ENCODE measurements at places on chromosomes 2 and 18.

DNA sequence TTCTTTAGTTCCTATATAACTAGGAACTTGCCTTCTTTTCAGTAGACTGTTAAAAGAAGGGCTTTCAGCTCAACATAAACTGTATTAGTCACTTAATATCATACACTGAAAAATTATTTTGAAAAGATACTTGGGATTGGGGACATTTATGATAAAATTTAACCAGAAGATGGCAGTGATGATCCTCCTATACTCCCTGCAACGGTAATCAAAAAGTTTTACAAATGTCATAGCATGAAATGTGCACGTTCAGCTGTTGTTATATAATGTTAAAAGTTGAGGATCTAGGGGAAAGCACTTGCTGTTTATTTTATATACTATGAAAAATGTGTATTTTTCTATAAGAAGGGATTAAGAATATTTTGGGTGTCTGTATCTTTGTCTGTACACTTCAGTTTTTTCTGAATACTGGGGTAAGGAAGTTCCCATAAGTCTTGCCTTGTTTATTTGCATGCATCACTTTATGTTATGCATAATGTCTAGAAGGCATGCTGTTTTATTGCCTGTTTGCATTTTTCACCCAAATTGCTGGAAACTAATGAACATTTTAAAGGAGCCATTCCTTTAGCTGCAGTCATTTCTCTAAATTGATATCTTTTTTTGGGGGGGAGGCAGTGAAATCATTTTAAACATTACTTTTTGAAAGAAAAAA lies 19.0 kb downstream of the DYNC1I2 start:
- no peak for DNase-seq

GRCh38 chr2:201180010-201180409 lies 2.9 kb upstream of the CASP10 start:
- no peak for DNase-seq

GRCh38 chr2:201953396-201953795 lies 80.3 kb upstream of the FZD7 start:
- DNase-seq = no peak

- no peak for DNase-seq
Observed at GRCh38 chr2:233833345-233833744, 21.0 kb downstream of the HJURP start.

DNA sequence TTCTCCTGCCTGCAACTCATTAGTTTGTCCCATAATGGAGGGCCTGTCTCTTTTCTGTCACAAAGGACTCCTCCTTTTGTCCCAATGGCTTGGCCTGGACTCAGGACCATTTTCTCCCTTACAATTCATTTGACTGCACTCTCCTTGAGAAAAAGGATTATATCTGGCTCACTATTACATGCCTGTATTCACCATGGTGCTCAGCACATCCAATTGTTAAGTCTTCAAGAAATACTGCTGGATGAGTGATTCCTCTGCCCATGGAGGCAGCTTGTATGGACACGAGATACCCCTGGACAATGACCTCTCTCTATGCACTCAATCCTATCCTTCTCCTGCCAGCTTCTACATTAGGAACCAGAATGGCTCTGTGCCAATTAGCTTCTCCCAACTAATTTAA lies 47.0 kb downstream of the CHST9 start:
- no peak for DNase-seq

GRCh38 chr2:174717273-174717672 lies 47.0 kb downstream of the CHRNA1 start:
- DNase-seq = no peak

DNA sequence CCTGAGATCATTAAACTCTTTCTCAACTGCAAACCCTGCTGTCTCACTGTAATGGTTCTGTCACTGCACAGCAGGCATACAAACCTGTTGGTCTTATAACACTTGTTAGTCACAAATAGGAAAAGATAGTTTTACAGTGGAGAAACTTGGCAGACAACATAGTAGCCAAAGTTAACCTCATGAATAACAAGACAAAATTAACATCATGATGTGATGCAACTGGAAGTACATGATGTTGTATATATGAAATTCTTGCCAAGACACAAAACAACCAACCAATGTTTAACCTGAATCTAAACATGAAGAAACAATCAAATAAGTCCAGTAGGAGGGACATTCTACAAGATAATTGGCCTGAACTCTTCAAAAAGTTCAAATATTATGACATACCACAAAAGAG lies 189.3 kb downstream of the RNF152 start:
- DNase-seq = no peak

- DNase-seq = no peak
Observed at GRCh38 chr2:147543056-147543455, 301.8 kb upstream of the ACVR2A start.

DNA sequence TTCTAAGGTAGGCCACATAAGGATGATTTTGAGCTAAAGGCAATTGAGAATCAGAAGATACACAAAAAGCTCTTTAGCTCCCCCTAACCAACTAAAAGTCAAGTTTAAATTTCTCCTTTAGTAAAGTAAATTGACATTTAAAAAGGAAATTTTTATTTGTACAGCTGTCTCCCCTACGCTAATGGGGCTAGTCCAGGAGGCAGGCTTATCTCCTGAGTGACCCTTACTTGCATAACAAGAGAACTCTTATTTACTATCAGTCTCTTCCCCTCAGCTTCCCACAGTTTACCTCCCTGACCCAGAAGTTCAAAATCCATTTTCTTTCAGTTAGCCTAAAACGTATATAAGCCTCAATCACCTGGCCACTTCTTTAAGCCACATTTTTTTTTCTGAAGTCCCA lies 1002.8 kb upstream of the NRXN1 start:
- no peak for DNase-seq

GRCh38 chr18:56891870-56892269 lies 240.7 kb downstream of the WDR7 start:
- DNase-seq = no peak

GRCh38 chr18:58559427-58560186 lies 69.3 kb downstream of the ALPK2 start:
- DNase-seq = no peak

DNA sequence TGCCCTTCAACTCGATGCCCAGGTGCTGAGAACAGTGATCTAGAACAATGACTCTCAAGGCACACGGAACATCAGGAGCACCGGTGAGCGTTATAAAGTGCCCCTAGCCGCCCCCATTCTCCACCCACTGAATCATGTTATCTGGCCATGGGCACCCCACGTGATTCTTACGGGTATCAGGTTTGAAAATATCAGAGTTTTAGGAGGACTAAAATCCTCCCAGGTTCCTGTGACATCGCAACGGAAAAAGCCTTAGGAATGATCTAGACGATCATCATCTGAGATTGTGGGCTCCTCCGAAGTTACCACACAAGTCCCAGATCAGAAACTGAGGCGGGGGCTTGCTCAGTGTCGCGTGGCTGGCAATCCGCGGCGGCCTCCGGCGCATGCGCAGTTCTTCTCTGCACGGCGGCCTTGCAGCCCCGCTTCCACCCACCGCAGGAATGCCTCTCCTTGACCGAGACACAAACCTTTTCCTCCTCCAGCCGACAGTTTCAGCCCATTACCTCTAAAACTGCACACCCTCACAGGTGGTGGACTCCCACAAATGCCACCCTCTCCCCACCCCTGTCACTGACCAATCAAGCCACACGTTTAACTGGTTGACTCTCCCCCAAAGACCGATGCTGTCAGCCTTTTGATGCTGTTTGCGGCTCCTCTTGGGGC lies 5.8 kb upstream of the MRPL33 start:
- no peak for DNase-seq

GRCh38 chr2:219388907-219389156 lies 1.1 kb upstream of the DNPEP start:
- no peak for DNase-seq

DNA sequence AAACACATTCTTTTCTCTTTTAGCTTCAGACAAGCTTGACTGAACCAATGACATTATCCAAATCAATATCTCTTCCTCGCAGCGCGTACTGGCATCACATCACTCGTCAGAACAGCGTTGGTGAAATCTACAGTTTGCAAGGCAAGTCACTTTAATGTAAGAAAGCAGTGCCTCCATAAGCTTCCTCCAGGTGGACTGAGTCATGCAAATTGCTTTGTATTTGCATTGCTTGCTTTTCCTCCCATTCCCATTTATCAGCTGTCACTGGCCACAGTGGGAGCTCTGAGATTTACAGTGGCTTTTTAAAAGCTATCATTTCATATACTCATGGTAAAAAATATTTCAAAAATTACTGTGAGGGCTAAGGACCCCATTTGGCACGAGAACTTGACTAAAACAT lies 189.9 kb downstream of the CD226 start:
- no peak for DNase-seq

DNA sequence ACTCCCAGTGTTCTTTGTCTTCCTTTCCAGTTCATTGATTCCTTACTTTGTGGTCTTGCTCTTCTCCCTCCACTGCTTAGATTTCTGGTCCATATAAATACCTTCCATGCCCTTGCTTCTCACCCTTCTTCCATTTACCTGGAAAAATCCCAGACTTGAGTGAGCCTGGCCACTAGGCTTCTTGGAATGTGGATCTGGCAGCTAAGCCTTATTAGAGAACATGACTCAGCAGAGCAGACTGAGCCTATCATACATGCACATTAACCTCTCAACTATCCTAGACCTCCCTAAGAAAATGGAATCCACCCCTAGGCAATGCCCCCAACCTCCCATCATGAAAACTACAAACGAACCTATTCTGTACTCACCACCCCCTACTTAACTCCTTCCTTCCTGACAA lies 127.7 kb downstream of the RHBDD1 start:
- no peak for DNase-seq

GRCh38 chr2:16817305-16818202 lies 151.9 kb upstream of the CYRIA start:
- DNase-seq = no peak

DNA sequence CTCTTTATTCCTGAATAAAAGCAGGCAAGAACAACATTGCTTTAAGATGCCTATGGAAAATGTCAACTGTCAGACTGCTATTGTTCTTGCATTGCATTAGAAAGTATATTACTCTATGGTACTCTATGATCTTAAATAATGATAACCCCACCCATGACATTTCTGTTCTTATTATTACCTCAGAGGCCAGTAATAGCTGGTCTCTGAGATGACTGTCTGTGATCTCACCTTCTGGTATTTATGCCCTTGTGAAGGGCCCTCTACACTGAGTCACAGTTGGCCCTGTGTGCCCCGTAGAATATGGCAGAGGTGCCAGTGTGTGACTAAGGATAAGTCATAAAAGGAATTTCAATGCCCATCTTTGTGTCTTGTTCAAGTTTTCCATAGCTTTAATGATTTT lies 61.0 kb downstream of the SPP2 start:
- no peak for DNase-seq

DNA sequence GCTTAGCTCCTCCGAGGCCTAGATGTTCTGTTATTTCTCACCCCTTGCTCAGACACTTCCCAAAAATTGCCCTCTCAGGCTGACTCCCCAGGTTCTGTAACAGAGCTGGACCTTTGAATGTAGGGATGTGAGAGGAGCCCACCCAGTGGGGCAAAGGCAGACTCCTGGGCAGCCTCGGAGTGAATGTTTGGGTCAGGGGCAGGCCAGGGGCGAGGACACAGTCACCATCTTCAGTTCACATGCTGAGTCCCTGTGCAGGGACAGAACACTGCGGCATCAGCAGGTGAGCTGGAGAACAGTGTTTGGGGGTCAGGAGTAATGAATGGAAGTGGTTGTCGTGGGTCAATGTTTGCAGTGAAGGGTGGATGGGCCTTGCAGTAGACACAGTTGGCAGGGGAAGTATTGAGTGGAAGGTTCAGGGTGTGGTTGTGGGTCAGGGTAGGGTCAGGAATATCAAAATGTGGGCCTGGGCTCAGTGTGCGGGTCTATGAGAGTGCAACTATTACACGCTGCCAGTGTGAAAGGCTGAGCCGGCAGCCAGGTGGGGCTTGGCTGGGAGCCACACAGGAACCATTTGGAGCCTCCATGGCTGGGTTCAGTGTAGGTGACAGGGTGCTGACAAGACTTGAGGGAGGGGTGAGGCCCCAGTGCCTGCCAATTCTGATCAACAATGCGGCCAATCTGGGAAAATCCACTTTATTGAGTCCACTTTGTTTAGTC lies 4.4 kb downstream of the IHH start:
- no peak for DNase-seq

DNA sequence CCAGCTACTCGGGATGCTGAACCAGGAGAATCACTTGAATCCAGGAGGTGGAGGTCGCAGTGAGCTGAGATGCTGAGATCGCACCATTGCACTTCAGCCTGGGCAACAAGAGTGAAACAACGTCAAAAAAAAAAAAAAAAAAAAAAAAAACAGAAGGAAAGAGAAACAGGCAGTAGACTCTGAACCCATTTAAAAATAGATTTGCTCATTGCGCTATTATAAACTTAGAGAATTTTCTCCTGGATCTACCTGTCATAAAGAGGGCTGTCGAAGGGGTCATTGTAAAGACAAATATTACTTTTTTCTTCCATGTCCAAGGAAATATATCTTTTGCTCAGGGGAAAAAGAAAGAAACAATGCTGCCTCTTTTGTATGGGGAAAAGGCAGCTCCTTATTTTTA lies 425.0 kb upstream of the ID2 start:
- DNase-seq = no peak

GRCh38 chr2:16767789-16768476 lies 102.3 kb upstream of the CYRIA start:
- DNase-seq = no peak

GRCh38 chr2:44004735-44005602 lies 9.2 kb upstream of the LRPPRC start:
- DNase-seq = no peak

GRCh38 chr2:28335666-28336065 lies 57.0 kb upstream of the FOSL2 start:
- no peak for DNase-seq

- DNase-seq = no peak
Observed at GRCh38 chr2:32562906-32563305, 64.9 kb upstream of the TTC27 start.

GRCh38 chr2:70091816-70092215 lies 4.5 kb downstream of the PCBP1 start:
- no peak for DNase-seq

GRCh38 chr2:99509387-99509786 lies 19.6 kb upstream of the REV1 start:
- DNase-seq = no peak
